ENCODE measurements at places on chromosomes 16 and 17.
A peak's percentile ranks its signal among the peaks of the same experiment; 100 is the strongest.

- DNase-seq = no peak
Measured at GRCh38 chr16:85437166-85438052, 175.7 kb upstream of the GSE1 start.

- no peak for DNase-seq
Measured at GRCh38 chr16:89861648-89862047, 11.7 kb upstream of the TCF25 start.

GRCh38 chr16:87074641-87075318 is 242.4 kb downstream of the C16orf95 start:
- DNase-seq = no peak

DNA sequence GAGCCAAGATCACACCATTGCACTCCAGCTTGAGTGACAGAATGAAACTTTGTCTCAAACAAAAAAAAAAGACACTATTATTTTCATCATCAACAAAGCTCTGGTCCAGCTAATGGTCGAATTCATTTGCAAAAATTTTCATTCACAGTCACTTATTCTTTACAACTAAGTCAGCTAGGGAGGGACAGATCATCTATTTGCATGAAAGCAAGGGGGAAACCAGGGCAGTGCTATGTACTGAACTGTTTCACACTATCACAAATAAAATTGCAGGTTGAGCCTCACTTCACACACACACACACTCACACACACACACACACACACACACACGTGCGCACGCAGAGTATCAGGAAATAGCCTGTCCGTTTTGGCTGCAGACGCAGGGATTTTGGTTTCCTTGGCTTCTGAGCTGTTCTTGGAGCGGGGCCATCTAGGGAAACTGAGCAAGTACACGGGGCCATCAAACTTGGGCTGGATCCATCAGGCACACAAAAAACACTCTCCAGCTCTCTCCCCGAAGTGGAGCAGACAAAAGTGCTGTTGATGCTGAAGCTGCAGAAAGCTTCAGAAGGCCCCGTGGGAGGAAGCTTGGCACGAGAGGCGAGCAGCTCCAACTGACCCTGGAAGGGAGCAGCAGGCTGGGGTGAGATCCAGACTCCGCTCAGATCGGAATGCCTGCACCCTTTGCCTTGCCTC is 44.3 kb upstream of the HELZ start:
- no peak for DNase-seq

DNA sequence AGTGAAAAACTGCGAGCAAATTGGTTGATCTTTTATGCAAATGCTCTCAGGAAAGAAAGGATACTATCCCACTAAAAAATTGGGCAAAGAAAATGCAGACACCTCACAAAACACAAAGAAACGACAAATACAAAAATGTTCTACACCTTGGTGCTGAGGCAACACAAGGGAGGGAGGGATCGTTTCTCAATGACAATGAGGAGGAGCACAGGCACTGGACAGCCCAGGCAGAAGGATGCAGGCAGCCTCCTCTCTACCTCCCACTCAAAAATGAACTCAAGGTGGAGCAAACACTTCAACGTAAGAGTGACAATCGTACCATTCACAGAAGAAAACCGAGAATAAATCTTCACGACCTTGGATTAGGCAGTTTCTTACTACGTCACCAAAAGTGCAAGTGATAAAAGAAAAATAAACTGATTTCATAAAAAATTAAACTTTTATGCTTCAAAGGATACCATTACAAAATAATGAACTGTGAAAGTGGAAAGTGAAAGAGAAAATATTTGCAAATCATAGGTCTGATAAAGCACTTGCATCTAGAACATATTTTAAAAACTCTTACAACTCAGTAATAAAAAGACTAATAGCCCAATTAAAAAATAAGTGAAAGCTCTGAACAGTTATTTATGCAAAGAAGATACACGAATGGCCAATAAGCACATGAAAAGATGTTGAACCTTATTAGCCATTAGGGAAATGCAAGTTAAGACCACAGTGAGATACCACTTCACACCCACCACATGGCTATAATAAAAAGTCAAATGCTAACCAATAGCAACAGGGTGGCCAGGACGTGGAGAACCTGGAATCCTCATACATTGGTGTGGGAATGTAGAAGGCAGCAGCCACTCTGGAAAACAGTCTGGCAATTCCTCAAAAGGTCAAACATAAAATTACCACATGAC is 80.8 kb upstream of the TRAP1 start:
- no peak for DNase-seq

GRCh38 chr16:83348991-83349390 is 458.8 kb upstream of the HSBP1 start:
- DNase-seq = no peak

GRCh38 chr17:73284354-73284753 is 22.7 kb upstream of the CPSF4L start:
- DNase-seq = no peak

DNA sequence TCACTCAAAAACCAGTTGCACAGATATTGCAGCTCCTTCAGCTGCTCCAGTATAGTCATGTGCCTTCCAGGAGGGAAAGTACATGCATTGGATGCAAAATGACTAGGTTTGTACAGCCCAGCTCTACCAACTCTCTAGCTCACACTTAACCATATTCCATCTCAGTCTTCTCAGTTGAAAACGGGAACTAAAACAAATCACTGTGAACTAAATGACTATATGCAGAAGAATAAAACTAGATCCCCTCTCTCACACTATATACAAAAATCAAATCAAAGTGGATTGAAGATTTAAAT is 24.9 kb downstream of the DCUN1D3 start:
- DNase-seq = no peak

DNA sequence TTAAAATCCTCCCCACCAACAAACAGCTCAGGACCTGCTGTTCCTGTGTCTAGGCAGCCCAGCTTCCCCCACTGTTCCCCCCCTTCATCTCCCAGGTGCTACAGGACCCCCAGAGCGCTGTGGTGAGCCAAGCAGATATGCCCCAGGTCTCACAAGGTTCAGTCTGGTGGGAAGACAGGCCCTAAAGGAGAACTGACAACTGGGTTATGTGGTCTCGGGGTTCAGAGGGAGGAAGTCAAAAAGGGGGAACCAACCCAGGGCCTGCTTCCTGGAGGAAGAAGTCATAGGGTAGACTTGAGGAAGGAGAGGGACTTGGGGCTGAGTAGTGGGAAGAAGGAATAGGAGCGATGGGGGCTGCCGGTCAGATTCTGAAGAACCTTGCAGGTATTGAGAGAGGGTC is 2.6 kb downstream of the RIPOR1 start:
- DNase-seq = no peak

DNA sequence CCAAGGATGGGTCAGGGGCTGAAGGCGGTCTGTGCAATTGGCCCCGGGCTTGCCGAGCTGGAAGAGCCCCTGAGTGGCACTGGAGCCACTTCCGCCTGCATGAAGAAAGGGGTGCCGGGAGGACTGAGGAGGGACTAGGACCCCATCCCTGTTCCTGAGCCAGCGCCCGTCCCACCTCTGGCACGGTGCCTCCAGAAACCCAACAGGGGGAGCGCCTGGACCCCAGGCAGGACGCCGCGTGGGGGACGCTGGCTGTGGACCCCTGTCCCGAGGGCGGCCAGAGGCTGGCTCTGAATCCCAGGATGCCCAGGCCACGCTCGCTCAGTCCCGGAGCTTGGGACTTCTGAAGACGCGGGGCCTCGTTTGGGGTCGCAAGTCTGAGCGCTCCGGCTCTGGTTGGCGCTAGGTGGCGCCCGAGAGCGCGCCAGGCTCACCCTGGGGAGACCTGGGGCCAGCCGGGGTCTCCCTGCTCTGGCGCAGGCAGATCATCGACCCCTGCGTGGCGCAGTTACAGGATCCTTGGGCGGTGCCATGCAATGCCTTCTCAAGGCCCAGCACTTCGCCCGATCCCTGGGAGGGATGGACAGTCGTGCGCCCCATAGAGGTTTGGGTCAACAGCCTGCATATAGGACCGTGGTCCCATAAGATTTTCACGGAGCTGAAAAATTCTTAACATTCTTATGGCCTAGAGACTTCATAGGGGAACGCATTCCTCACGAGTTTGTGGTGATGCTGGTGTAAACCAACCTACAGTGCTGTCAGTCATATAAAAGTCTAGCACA is 58.5 kb upstream of the CREBBP start:
- peak; percentile 66 for DNase-seq

DNA sequence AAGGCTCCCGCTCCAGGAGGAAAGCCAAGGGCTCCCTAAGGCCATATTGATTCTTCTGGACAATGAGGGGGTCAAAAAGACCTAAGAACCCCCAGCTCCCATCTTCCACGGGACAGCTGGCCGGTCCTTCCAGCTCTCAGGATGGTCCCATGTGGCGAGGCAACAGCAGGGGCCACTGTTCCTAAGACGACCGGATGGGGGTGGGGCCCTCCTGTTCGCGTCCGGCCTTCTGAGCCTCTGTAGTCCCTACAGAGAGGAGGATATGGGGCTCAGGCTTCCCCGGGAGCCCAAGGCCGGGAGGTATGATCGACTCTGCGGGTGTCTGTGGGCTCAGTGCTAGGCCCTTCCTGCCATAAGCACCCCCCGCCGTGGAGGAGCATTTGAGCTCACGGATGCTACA is 6.0 kb upstream of the DCXR start:
- no peak for DNase-seq

- no peak for DNase-seq
Measured at GRCh38 chr16:68503334-68503733, 35.8 kb upstream of the ZFP90 start.

- DNase-seq = no peak
Measured at GRCh38 chr17:80086081-80086480, 15.3 kb upstream of the GAA start.

DNA sequence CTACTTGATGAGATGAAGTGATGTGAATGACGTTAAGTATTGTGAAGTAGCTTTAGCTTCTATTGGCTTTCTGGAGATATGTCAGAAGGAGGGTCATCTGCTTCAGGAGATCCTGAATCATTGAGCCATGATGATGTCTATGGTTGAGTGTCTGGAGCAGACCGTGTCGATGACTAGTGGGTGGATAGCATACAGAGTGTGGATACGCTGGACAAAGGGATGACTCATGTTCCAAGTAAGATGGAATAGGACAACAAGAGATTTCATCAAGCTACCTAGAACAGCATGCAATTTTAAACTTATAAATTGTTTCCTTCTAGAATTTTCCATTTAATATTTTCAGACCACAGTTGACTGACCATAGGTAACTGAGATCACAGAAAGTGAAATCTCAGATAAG is 116.1 kb upstream of the RBBP6 start:
- DNase-seq = no peak

DNA sequence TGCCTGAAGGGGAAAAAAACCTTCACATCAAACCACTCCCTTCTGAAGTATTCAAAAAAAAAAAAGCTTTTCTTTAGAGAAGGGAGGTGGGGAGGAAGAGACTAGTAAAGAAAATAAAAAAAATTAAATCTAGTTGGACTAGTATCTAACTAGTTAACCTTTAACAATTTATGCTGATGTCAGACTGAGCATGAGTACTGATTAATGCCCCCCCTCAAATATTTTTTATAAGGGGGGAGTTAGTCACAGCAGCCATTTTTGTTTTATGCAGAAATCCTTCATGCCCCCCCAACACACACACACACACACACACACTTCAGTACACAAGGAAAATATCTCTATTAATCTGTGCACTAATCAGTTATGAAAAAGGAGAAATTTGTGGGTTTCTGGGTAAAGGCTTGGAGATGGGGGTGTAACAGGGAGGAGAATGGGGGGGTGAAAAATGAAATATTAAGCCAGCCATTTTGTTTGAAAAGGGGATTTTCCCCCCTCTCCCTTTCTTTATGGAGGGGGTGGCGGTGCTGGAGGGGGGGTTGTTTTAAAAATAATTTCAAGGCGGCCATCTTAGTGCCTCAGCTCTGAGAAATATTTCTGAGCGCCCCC is 4.7 kb upstream of the CHD3 start:
- peak; percentile 28 for DNase-seq

DNA sequence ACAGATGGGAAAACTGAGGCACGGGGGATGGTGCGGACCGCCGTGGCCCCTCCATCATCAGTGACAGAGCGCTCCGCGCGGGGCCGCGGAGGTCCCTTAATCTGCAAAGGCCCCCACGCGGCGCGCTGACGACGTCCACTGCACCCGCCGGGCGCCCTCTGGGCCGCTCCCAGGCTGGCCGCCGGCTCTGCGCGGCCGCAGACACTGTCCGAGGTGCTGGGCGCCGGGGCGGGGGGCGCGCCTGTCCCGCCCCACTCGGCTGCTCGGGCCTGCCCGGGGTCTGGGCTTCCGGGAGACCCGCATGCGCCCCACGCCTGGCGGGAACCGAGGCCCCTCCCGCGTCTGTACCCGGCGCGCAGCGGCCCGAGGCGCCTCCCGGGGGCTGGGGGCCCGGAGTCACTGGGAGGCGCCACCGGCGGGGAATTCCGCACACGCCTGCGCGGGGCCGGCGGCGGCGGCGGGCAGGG is 550 bp upstream of the RNF213 start:
- peak; percentile 79 for DNase-seq

- no peak for DNase-seq
Measured at GRCh38 chr16:53605356-53605755, 98.3 kb downstream of the RPGRIP1L start.

DNA sequence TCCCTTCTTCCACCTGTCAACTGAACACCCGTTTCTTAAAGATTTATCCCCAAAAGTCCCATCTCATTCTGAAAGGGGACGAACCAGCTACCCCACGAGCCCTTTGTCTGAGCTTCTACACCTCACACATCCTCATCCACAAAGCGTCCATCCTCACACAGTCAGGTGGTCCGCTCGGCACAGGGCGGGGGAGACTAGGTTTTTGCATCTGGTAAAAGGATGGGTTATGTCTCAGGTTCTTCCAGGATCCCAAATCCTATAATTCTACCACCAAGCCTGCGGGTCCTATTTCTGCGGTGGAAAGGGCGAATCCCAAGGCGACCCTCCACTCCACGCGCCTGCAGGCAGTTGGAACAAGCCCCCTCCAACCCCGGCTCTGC is 458 bp downstream of the GFOD2 start:
- no peak for DNase-seq

GRCh38 chr16:67393111-67393787 is at the start of gene TPPP3:
Gene TPPP3, minus strand, starts transcription at chr16:67393498. Its CDS starts 2,387 bp downstream, at chr16:67391111.
- peak; percentile 28 for DNase-seq

DNA sequence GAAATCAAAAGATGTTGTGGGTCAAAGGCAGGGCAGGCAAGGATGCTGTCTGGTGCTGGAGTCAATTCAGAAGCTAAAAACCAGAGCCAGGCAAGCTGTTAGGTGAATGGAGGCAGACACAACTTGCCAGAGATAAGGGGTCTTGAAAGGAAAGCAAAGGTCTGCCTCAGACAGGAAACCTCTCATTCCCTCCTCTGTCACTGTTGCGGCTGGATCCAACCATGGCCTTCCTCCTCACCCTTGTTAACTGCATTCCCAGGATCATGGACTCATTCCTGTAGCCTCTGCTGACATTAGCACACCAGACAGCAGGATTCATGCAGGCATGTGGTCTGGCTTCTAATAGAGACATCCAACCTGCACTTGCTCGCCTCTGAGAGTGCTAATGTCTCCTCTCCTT is 186.7 kb upstream of the HS3ST3A1 start:
- DNase-seq = no peak
